T-cell (primary cell): ENCODE measurements at places on chromosomes 5 and 9. TPM values are rescaled to one million over a fixed set of nuclear protein-coding genes. Genes with fewer than 3 reads are reported as not detected.

The FAM200C gene
- total RNA-seq = 0.47 TPM

DNA sequence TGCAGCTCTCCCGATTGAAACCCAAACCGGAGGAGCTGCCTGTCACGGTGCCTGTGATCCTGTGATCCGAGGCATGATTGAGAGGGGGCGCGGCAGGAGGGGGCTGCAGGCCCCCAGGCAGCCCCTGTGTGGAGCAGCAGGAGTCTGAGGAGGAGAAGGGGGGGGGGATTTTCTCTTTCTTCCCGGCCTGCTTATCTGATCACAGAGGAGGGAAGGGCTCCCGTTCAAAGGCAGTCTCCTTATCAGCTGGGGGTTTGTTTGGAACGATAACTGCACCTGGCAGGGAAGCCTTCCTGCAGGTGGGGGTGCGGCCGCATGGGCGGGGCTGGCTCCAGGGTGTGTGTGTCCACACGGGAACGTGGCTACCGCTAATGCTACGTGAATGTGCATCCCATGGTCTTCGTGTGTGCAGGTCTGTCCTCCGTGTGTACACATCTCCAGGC lies 38.4 kb downstream of the LMX1B start:
- no peak overlapping the region for H3K27ac ChIP-seq
- no peaks in the 10 kb centered on the region for H3K4me1 ChIP-seq
- no peaks in the 10 kb centered on the region for H3K36me3 ChIP-seq
- DNase-seq = no peak

GRCh38 chr5:137888863-137889759 lies at the start of gene PKD2L2:
TSS of gene PKD2L2 (plus strand) at chr5:137889457. CDS start at chr5:137889492, 35 bp downstream.
- H3K4me1 ChIP-seq = peaks cover 2% of the 10 kb centered on the region
- H3K27me3 ChIP-seq = no peaks in the 10 kb centered on the region
- H3K27ac ChIP-seq = peak within 1 kb of the TSS; percentile 94

DNA sequence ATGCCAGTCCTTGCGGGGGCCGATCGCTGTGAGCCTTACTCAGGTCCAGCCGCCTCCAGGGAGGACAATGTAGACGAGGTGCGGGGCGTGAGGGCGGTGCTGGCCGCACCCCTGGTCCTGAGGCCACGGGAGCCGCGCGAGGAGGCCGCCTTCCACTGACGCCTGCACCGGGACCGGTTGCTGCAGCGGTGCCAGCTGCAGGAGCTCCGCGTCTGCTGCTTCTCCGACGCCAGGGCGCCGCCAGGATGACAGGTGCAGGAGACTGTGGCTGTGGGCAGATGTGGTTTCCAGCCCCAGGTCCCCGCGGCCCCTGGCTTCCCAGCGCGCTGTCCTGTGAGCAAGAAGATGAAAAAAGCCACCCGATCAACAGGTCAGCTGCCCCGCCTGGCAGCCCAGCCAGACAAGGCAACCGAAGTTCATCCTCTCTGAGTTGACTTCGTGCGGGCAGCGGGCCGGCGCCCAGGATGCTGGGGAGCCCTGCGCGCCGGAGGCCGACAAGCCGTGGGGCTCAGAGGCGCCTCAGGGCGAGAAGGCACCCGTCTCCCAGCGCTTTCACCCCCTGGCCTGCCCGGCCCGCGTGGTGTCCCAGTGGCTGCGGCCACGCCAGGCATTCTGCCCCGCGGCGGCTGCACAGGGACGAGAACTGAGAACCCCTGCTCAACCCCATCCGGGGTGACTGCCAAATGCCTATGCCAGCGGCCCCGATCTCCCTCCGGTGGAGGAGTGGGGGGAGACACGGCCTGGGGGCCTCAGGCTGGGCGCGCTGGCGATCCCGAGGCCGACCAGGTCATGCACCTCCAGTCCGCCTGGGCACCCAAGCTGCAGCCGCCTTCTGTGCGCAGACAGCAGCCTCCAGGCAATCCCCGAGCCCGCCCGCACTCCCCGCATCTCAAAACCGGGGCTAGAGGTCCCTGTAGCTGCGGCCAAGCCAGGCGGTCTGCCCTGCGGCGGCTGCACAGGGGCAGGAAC lies 43.4 kb upstream of the BICD2 start:
- peaks cover 26% of the 10 kb centered on the region for H3K27me3 ChIP-seq
- H3K4me3 ChIP-seq = peak overlapping the region; percentile 45
- DNase-seq = no peak
- H3K27ac ChIP-seq = no peak overlapping the region
- peaks cover 7% of the 10 kb centered on the region for H3K4me1 ChIP-seq
- H3K36me3 ChIP-seq = no peaks in the 10 kb centered on the region
